ENCODE measurements at places on chromosomes 12 and 14.
A peak's percentile ranks its signal among the peaks of the same experiment; 100 is the strongest.

DNA sequence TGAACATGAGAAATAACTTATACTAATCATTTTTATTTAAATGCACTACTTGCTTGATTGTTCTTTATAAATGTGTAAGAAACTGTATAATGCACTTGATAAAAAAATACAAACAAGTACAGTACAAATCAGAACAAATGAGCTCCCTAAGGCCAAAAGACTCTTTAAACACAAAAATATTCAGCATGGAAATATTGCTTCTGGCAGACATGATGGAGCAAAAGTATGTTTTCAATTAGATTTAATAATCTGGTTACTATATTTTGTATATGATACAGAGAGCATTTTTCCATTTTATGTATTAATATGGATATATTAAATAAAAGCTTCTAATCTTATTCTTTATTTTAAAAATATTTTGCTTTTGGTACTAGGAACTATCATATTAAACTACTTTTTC is 800.2 kb upstream of the LRFN5 start:
- DNase-seq: no peak

DNA sequence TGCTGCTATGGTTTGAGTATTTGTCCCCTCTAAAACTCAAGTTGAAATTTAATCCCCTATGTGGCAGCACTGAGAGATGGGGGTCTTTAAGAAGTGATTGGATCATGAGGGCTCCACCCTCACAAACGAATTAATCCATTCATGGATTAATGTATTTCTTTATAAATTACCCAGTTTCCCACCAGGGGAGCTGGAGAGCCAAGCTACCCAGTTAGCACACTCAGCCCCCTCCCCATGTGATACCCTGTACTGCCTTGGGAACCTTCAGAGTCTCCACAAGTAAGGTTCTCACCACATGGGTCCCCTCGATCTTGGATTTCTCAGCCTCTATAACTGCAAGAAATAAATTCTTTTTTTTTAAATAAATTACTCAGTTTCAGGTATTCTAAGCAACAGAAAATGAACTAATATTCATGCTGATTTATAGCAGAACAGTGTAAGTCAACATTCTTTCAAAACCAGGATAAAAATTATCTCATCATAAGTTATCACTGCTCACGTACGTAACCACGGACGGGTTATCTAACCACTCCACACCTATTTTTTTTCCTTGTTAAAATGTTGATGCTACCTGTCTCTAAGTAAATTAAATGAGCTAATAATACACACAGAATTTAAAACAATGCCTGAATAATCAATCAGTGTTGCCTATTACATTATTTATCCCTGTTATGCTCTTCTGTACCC is 3.6 kb downstream of the NAP1L1 start:
- no peak for DNase-seq

- DNase-seq: no peak
Observed at GRCh38 chr12:21813125-21813524, 38.6 kb upstream of the KCNJ8 start.

GRCh38 chr12:57732270-57732669 is 6.3 kb downstream of the AGAP2 start:
- DNase-seq: no peak

DNA sequence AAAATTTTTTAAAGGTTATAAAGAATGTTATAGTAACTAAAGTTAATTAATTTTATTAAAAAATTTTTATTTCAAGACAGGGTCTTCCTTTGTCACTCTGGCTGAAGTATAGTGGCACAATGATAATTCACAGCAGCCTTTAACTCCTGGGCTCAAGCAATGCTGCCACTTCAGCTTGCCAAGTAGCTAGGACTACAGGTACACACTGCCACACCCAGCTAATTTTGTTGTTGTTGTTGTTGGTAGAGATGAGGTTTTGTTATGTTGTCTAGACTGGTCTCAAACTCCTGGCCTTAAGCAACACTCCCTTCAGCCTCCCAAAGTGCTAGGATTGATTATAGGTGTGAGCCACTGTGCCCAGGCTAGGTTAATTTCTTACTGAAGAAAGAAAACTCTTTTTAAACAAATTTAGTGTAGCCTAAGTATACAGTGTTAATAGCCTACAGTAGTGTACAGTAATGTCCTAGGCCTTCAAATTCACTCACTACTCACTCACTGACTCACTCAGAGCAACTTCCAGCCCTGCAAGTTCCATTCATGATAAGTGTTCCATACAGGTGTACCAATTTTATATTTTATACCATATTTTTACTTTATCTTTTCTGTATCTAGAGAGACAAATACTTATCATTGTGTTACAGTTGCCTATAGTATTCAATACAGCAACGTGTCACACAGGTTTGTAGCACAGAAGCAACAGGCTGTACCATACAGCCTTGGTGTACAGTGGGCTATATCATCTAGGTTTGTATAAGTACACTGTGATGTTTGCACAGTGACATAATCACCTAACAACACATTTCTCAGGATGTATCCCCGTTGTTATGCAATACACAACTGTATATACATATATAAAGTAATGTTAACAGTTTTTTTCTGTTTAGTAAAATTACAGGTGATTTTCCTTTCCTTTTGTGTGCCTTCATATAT is 24.7 kb upstream of the DNAAF2 start:
- no peak for DNase-seq

DNA sequence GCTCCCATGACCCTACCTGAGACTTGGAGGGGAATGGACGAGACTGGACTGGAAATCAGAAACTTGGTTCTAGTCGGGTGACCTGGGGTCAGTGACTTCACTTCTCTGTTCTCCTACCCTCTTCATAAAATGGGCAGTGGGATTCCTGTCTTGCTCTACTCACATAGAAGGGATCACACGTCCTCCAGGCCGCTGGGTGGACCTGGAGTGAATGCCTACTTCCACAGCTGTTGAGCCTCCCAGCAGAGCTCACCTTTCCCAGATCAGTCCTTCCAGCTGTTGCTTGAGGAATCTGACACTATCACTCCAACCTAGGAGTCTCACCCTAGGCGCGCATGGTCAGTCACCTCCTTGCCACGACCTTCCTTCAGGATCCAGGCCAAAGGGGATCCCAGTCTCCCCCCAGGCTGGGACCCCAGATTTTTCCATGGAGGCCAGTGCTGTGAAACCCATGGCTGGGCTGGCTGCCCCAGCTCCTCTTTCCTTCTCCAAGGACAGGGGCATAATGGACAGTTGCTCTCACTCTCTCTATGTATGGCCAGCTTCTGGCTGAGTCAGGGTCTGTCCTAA is 637 bp downstream of the ACVRL1 start:
- DNase-seq: no peak

DNA sequence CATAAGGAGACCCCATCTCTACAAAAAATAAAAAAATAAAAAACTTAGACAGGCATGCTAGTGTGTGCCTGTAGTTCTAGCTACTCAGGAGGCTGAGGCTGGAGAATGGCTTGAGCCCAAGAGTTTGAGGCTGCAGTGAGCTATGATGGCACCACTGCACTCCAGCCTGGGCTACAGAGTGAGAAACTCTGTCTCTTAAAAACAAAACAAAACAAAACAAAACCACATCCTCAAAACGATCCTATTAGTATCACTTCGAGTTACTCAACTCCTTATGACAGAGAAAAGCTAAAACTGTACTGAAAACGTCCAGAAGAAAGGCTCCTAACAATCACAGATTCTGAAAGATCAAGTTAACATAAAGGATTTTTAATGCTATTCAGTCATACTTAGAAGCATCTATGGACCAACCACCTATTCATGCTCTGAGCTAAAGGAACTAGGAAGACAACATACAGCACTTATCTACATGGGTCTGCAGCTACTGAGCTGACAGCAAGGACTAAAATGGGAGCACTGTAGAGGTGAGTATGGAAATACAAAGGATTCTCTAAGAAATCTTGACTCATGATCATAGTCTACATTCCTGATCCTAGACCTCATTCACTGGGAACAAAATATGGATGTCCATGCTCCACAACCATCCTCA is 75.3 kb upstream of the DUSP6 start:
- DNase-seq: peak; percentile 35

DNA sequence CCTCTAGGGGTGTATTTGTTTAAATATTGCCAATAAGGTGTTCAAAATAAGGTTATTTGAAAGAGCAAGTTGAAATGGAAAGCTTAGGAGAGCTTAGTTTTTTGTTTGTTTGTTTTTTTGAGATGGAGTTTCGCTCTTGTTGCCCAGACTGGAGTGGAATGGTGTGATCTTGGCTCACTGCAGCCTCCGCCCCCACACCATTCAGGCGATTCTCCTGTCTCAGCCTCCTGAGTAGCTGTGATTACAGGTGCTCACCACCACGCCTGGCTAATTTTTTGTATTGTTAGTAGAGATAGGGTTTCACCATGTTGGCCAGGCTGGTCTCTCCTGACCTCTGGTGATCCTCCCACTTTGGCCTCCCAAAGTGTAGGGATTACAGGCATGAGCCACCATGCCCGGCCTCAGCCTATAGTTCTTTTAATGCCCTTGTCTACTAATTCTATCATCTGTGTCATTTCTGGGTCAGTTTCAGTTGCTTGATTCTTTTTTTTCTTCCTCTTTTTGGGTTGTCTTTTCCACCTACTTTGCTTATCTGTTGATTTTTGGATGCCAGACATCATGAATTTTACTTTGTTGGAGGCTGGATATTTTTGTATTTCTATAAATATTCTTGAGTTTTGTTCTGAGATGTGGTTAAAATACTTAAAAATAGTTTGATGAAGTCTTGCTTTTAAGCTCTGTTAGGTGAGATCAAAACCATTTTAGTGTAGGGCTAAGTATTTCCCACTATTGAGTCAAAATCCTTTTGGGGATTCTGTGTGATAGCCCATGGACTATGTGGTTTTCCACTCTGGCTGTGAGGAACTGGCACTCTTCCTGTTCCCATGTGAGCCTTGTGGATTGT is 18.7 kb downstream of the RCOR1 start:
- no peak for DNase-seq

DNA sequence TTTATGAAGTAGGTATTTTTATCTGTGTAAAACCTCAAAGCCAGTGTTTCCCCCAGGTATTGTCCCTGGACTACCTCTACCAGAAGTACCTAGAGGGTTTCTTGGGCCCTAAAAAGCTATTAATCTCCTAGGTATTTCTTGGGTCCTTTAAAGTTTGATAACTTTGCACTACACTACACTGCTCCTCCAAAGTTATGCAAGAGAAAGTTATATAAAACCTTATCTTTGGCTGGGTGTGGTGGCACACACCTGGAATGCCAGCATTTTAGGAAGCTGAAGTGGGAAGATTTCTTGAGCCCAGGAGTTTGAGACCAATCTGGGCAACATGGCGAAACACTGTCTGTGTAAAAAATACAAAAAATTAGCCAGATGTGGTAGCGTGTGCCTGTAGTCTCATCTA is 34.9 kb downstream of the PTPN21 start:
- DNase-seq: no peak

GRCh38 chr14:59190372-59190771 is 1.9 kb downstream of the DAAM1 start:
- DNase-seq: no peak

DNA sequence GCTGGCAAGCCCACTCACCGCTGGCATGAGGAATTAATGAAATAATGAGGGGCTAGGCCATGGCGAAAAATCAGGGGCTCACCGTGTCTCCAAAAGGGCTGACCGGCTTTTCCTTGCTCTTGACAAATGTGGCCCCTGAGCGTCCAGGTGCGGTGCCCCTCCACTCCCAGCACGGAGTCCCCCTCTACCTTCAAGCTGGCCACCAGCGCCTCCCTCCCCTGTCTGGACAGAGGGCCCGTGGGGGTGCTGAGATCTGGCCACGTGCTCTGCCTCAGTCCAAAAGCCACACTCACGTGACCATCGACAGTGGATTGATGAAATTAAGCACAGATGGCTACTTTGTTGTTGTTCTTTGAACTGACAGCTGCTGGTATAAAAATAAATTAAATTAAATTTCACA is 78.8 kb upstream of the BCL11B start:
- no peak for DNase-seq

GRCh38 chr12:3999904-4000303 is 126.7 kb upstream of the PARP11 start:
- DNase-seq: no peak

DNA sequence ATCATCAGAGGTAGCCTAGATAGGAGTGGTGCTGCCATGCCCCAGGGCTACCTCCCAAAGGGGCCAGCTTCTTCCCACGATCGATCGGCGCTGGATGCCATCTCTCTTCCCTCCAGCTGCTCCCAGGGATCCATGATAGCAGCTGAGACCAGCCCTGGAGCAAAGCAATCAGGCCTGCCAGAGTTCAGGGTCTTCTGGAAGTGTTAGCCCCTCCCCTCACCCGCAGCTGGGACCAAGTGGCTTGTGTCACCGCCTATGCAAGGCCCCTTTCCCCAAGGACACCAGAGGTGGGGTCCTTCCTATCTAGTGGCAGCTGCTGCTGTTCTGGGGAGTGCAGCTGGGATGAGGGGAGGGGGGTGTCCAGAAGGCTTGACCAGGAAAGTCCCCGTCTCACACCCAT is 87.0 kb downstream of the IRF2BPL start:
- no peak for DNase-seq

- no peak for DNase-seq
Observed at GRCh38 chr14:43258396-43258795, 1248.7 kb downstream of the FSCB start.

GRCh38 chr14:61575551-61576150 is 119.7 kb upstream of the HIF1A start:
- no peak for DNase-seq

- DNase-seq: peak; percentile 39
Observed at GRCh38 chr14:65791191-65791981, 378.9 kb downstream of the FUT8 start.

- DNase-seq: no peak
Observed at GRCh38 chr12:47316609-47317049, 236.9 kb upstream of the AMIGO2 start.

GRCh38 chr12:88775742-88776151 is 195.5 kb upstream of the KITLG start:
- no peak for DNase-seq

DNA sequence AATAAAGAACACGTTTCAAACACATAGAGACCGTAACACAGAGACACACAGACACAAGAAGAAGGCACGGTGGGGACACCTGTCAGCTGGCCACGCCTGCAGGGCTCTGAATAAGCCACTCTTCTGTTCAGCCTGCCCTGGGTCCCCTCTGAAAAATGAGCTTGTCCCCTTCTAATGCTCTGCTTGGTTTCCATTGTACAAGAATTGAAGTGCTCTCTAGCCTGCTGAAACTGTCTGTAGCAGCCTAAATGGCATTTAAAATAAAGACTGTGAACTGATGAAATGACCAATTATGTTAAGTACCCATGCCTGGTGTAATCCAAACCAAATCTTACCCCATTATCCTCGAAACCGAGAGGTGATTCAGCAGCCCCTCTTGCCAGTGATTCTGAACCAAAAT is 139.8 kb downstream of the FOXN3 start:
- no peak for DNase-seq

GRCh38 chr14:91453744-91454143 is 36.1 kb upstream of the CCDC88C start:
- no peak for DNase-seq

All from CD4-positive, alpha-beta T cell treated with Interleukin-17A for 1 hour (primary cell).